AG04449 (cell line): ENCODE measurements at places on chromosomes 5 and 9.

GRCh38 chr5:160303690-160304089, 8.7 kb downstream of the CCNJL start:
- DNase-seq, result no peak

DNA sequence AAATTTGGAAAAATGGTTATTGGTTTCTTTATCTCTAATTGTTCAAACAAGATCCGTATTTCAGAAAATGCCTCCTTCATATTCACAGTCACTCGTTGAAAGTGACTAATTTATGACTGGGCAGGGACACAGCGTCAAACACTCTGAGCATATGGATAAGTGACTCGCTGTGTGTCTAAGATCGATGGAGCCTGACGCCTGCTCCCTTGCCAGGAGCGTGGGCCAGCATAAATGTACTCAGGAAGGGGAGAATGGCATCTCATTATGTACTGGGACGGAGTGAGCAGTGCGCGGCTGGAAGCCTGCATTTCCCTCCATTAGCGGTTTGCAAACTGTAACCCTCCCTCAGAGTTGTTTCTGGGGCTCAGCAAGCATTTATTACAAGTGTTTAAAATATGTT, 79.8 kb upstream of the CAST start:
- DNase-seq, result no peak

GRCh38 chr9:77987081-77987656, 44.4 kb downstream of the GNAQ start:
- DNase-seq, result no peak

DNA sequence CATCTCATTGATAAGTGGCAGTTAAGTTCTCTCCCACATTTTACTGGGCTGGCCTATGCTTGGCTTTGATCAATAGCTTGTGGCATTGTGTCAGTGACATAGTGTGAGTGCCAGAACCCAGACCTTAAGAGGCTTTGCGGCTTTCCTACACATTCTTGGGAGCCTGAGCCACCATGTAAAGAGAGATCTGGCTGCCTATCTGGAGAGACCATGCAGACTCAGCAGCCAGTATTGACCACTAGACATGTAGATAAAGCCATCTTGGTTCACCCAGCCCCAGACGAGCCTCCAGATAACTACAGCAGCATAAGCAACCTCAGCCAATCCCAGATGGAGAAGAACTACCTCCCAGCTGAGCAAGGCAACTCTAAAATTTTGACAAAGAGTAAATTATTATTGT, 28.6 kb downstream of the C9orf153 start:
- no peak for DNase-seq

DNA sequence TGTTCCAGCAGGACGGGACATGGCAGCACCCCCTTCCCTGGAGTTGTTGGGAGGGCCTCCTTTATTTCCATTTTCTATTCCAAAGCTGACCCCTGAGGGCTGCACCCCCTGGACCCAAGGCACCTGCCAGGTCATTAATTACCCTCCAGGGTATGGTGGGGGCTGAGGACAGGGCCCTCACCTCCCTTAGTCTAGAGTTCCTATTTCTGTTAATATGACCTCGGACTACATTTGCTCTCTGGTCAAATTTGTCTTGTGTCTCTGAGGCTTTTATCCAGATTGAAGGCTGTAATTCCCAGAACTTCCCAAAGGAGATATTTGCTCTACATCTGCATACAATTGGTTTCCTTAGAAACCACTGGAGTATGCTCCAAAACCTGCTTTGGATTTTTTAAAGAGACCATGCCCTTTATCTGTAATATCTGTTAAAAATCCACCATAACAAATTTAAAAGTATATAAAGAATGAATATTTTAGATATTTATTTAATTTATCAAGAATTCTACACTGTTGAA, 16.8 kb downstream of the PHF2 start:
- DNase-seq, result no peak

DNA sequence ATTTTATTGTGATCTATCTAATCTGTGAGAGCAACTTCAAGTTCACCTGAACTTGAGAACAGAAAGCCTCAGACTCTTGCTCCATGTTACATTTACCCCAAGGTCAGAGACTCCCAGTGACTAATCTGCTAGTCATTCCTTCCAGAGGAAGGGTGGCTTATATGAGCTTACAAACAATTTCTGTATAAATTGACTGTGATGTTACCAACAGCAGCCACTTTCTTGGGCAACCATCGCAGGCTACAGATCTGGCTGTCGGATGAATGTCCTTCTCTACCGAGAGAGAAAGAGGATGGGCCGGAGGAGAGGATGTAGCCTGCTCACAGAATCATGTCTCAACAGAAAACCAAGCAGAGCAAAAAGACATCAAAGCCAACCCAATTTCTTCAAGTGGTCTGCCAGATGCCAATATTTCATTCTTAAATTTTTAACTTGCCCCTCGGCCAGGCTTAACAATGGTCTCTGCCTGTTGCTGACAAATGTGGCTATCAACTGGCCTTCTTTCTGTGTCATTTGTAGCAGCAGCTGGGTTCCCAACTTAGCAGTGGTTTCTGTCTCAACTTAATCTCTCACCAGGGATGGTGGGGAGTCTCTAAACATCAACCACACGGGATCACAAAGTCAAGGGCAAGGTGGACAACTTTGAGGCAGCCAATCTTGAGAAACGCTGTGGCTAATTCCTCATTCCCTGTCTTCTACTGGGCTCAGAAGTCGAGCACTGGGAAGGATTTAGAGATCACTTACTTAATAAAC, 81.3 kb downstream of the RAPGEF1 start:
- peak; percentile 65 for DNase-seq

DNA sequence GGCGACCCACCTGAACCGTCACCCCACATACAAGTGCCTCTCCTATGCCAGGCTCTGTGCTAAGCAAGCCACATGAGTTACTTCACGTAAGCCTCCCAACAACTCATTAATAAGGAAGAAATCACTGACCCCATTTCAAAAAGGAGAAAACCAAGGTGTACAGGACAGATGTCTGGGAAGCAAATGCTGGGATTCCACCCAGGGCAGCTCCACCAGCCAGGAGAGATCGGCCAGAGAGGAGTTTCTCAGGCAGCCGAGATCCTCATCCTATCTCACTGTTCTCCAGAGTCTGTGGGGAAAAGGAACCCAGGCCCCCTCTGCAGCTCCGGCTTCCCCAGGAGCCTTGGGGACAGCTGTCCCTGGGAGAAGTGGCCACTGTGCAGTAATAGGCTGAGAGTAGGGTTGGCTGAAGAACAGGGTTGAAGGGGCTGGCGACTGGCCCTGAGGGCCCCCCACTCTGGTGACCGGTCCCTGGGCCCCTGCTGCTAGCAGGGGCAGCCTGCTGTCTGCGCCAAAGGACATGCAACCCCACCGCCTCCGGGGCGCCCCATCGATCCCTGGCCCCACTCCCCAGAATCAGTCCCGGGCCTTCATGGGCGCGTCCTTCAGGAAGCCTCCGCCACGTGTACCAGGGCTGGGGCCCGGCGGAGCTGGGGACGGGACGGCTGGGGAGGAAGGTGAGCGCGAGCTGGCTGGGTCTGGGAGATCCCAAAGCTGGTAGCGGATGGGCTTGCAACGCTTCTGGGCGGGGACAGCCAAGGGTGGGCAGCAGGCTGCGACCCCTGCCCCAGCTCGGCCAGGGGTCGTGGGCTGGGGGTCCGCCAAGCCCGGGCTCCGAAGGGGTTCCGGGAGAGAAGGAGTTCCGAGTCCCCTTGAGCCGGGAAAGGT, 44.1 kb upstream of the STXBP1 start:
- DNase-seq, result no peak

DNA sequence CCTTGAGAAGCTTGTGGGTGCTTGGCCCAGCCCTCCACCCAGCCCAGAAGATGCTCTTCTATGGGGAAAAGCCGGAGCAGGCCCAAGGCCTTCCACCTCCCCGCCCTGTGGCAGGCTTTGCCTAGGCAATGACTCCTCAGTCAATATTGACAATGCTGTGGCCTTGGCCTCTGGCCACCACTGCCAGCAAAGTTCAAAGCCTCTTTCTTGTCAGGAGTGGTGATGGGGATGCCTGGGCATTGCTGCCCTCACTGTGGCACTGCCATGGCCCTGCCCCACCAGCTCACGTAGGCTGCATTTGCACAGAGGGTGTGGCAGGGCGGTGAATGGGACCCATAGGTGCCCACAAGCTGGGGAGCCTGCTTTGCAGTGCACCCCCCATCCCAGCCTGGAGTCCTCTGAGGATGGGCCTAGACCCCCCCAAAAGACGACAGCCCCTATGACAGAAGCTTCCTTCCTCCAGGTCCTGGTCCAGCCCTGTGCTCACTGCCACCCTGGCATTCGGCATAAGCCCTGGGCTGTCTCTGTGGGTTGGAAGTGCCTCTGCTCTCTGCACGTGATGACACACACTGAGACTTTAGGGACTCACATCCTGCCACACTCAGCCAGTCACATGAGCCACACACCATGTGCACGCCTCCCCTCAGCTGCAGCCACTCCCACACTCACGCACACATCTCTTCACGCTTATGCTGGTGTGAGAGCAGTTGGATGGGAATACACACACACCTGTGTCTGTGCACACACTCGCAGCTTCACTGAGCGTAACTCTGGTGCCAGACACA, 31.1 kb downstream of the MORN5 start:
- no peak for DNase-seq
